NCI-H1105 treated with DMSO at 0.1 percent for 48 hours (cell line): ENCODE measurements at places on chromosomes 11 and 22.

DNA sequence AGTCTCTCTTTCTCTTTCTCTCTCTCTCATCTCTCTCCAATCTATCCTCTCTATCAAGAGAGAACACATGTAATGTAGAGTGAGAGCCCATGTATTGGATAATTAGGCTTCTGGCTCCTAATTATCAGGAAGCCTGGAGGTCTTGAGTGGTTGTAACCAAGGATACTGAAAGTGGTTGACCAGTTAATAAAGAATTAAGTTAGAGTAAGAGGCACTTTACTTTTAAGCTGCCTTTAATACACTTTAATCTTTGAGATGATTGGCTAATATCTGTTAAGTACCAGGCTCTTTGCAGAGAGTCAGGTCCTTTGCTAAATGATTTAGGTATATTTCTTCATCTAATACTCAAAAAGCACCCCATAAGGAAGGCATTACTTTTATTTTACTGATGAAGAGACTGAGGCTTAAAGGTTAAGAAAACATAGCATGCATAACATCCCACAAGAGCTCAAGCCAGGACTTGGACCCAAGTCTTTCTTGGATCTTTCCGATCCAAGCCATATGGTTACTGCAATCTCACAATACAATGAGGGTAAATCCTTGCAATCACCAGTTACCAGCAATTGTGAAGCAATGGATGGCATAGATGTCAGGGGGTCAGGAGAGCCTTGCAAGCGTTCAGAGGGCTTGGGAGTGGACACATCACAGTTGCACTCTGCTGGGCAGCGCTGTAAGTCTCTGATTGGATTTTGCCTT is 22.1 kb downstream of the CD44 start:
- peak; percentile 71 for DNase-seq

DNA sequence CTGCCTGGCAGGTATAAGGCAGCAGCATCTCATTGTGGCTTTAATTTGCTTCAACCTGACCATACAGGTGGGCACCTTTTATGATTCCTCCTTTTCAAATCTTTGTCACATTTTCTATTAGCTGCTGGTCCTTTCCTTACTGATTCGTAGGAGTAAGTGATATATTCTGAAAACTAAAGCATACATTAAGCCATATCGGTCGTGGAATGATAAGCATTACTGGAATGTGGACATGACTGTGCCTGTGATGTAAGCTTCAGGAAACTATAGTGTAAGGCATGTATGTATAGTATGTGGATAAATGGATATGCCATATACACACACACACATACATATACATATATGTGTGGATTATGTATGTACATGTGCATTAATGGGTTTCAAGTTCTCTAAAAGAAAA is 20.8 kb downstream of the YPEL1 start:
- no peak for DNase-seq

DNA sequence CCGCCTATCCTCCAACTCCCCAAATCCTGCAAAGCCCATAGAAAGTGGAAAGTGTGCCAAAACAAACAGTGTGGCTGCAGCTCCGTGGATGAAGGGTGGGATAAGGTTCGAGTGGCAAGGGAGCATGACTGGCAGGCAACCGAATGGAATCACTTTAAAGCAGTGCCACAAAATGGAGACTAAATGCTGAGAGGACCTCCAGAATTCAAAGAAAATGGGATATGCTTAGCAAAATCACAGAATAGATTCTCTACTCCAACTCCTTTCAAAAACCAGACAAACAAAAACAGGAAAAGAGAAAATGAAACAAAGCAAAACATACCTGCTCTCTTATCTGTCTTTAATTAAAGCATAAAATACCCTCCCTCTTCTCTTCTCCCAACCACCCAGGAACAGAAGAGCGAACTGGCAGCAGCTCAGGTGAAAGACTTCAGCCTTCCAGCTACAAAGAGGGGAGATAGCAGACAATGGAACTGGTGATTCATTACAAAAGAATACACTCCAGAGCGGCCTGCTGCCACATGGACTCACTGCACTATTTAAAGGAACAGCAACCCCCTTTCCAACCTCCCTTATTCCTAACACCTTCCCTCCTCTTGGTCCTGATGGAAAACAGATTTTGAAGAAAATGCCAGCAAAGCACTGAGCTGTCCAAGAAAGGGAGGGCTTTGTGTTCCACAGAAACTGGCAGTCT is 118.5 kb downstream of the APOL5 start:
- peak; percentile 93 for DNase-seq

DNA sequence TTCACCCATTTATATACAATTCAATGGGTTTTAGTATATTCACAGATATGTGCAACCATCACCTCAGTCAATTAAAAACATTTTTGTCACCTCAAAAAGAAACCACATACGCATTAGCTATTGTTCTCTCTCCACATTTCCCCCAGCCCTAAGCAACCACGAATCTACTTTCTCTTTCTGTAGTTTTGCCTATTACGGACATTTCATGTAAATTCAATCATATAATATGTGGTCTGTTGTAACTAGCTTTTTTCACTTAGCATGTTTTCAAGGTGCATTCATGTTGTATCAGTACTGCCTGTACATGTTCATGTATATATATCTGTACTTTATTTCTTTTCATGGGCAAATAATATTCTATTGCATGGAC is 104.7 kb upstream of the RRM1 start:
- no peak for DNase-seq

DNA sequence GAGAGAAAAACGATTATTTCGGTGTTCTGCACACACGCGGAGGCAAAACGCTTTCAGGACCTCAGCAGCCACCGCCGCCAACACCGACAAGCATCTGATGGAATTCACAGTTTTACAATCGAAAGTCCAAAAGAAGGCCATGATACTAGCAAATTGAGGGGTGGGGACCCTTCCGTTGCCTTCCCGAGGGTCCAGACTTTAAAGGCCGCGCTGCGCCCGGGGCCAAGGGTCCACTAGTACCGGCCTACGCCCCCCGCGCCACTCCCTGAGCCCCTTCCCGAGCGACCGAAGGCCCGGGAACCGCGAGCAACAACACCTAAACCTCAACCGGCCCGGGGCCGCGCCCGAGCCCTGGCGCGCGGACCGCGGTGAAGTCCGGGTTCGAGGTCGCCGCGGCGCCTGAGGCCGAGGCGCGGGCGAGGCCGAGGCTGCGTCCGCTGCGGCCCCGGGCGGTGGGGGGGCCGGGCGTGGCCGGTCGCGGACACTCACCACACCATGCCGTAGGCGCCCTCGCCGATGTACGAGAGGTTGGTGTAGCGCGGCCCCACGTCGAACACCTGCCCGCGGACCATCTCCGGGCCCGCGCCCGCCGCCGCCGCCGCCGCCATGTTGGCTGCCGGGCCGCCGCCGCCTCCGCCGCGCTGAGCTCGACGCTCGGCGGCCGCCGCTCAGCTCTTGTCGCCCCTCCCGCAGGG is 465 bp downstream of the MAPK1 start:
- peak; percentile 7 for DNase-seq

- DNase-seq, result no peak
Measured at GRCh38 chr22:44452531-44453420, 45.3 kb downstream of the RTL6 start.

DNA sequence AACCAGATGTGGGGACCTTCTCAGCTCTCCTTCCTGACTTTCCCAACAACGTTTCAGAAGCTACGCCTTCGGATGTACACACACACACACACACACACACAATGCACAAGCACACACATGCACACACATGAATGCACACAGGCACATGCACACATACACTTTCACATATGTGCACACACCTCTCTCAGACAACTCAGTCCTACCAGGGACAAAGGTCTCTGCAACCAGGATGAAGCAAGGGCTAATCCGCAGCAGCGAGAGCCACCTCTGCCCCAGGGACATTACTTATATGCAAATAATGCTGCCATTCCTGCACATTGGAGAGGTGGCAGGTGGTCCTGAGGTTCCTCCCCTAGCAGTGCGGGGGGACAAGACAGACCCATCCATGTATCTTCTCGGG is 27.4 kb upstream of the LINC01488 start:
- DNase-seq, result no peak
